Caki2 (cell line): ENCODE measurements at places on chromosomes 1 and 21.

DNA sequence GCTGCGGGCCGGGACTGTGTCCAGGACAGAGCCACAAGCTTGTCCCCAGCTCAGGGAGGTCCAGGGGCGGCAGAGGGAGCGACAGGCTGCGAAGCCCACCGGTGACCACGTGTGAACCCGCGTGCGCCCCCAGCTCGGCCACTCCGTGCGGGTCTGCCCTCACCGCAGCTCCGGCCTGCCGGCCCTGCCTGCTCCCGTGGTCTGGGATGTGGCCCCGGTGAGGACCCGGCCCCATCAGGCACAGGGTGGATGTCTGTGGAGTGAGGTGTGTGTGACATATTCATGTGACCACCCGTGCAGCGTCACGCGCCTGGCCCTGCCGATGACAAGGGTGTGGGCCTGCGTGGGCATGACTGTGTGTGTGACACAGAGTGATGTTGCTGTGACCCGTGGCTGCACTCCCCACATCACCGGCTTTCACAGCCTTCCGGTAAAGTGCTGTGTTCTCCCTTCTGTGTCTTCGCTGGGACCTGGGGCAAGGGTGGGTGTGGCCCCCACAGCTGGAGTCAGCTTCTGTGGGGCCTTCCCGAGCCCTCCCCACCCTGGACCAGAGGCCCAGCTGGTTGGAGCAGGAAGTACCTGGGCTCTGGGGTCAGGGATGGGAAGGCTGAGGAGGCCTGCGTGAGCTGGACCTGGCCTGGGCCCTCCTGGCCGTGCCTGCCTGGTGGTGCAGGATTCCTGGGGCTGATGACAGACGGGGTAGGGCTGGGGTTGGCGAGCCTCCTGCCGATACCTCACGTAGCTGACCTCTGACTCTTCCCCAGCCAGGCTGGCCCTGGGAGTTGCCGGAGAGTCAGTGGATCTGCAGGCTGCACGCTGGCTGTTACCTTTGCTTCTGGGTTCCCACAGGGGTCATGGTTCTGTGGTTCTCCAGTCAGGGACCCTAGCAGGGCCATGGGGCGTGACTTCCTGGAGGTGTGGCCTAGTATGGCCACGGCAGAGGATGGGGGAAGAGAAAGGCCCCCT, 4.1 kb downstream of the RNF223 start:
- peak; percentile 42 for DNase-seq

DNA sequence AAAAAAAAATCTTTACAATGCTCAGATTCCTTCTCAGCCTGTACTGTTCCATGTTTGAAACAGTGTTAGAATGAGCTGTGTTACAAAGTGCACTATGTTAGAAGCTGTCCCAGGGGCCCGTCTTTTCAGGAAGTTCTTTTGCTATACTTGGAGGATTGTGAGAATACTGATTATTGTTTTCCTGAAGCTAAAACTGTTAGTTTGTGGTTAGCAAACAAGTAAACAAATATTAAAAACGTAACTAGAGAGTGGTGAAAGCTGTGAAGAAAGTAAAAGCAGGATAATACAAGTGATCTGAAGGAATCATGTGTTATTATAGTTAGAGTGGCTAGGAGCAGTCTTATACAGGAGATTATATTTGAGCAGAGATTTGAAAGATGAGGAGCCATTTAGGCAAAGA, 35.6 kb downstream of the CAMSAP2 start:
- no peak for DNase-seq

- no peak for DNase-seq
Measured at GRCh38 chr1:55052221-55053142, 13.1 kb downstream of the PCSK9 start.

DNA sequence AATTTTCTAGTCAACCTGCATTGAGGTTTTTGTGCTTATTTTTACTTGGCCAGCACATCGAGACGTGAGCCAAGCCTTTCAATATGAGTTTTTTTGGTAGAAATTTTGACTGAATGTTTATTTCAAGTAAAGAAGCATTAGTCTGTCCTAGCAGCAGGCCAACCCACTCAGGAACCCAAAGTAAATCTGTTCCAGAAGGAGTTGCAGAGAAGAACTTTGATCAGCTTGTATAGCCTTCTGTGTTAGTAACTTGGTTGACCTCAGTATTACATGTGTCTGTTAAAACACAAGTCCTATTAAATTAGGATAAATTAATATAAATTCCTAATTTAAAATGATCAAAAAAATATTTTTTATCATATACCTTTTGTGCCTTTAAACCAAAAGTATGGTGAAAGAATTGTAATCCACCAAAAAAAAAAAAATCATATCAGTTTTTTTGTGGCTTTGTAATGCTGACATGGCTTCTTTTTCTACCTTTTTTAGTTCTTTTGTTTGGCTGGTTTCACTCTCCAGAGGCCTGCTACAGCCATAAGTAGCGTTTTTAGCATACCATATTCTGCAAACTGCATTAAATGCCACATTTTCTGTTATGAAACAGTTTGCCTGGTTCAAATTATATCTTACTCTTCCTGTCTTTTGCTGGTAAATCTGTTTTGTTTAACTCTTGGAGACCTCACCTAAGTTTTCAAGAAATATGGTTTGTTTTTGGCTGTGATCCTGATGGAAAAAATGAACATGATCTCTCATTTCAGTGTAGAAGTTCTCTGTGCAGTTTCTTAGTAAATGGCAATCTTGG, 39.5 kb downstream of the ATF6 start:
- DNase-seq, result no peak
